ENCODE measurements at places on chromosomes 2 and 18. TPM values are rescaled to one million over a fixed set of nuclear protein-coding genes. Genes with fewer than 3 reads are reported as not detected.

DNA sequence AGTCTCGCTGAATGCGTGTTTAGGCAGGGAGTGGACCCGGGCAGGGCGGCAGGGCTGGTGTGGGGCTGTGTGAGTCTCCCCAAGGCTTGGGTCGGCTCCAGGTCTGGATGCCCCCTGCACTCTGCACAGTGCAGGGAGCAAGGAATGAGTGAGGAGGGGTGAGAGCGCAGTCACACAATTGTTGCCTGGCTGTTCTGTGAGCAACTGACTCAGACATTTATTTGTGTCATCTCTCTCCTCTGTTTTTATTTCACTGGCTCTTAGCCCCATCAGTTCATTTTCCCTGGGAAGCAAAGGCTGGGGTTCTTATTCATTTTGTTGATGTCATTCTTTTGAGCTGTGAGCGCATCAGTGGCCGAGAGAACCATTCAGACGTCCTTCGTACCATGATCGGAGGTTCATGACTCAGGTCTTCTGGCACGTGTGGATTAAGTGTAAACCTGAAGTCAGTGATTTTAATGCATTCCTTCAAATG lies 61.1 kb downstream of the GATA6 start:
- H3K4me1 ChIP-seq = no peaks in the 10 kb centered on the region
- H3K27me3 ChIP-seq = peaks cover 3% of the 10 kb centered on the region
- H3K27ac ChIP-seq = no peak overlapping the region
- DNase-seq = no peak

GRCh38 chr18:67310826-67311225 lies 205.7 kb downstream of the DSEL start:
- no peak for DNase-seq
- H3K4me1 ChIP-seq = no peaks in the 10 kb centered on the region
- no peak overlapping the region for H3K4me3 ChIP-seq
- no peaks in the 10 kb centered on the region for H3K27me3 ChIP-seq
- H3K27ac ChIP-seq = no peak overlapping the region

- H3K4me3 ChIP-seq = no peak overlapping the region
- H3K36me3 ChIP-seq = peaks cover 45% of the 10 kb centered on the region
- H3K4me1 ChIP-seq = peaks cover 2% of the 10 kb centered on the region
Measured at GRCh38 chr2:63926815-63927214, 85.1 kb downstream of the UGP2 start.

- H3K27ac ChIP-seq = no peak overlapping the region
- no peak for DNase-seq
- no peak overlapping the region for H3K4me3 ChIP-seq
Measured at GRCh38 chr2:33458248-33458819, 18.1 kb upstream of the RASGRP3 start.

DNA sequence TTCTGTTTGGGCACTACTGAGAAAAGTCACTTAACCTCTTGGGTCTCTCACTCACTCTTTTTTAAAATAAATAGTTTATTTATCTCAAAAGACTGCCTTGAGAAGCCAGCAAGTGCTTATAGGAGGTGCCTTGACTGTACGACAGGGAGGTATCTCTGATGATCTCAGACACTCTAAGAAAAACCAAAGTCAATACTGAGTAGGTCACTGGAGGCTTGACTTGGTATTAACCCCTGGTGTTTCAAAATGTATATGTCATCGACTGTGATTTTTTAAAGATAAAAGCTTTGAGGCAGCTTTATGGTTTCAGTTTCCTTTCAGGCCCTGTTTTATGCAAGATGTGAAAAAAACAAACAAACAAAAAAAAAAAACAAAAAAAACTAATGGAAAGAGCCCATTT lies 33.7 kb downstream of the MREG start:
- no peak overlapping the region for H3K27ac ChIP-seq
- H3K27me3 ChIP-seq = no peaks in the 10 kb centered on the region
- H3K4me1 ChIP-seq = peaks cover 6% of the 10 kb centered on the region
- DNase-seq = no peak
- peaks cover 20% of the 10 kb centered on the region for H3K36me3 ChIP-seq

- no peaks in the 10 kb centered on the region for H3K36me3 ChIP-seq
- no peaks in the 10 kb centered on the region for H3K4me1 ChIP-seq
- H3K27ac ChIP-seq = no peak overlapping the region
- DNase-seq = no peak
- no peaks in the 10 kb centered on the region for H3K27me3 ChIP-seq
- H3K4me3 ChIP-seq = no peak overlapping the region
Measured at GRCh38 chr18:65725251-65726050, 25.4 kb upstream of the CDH7 start.

DNA sequence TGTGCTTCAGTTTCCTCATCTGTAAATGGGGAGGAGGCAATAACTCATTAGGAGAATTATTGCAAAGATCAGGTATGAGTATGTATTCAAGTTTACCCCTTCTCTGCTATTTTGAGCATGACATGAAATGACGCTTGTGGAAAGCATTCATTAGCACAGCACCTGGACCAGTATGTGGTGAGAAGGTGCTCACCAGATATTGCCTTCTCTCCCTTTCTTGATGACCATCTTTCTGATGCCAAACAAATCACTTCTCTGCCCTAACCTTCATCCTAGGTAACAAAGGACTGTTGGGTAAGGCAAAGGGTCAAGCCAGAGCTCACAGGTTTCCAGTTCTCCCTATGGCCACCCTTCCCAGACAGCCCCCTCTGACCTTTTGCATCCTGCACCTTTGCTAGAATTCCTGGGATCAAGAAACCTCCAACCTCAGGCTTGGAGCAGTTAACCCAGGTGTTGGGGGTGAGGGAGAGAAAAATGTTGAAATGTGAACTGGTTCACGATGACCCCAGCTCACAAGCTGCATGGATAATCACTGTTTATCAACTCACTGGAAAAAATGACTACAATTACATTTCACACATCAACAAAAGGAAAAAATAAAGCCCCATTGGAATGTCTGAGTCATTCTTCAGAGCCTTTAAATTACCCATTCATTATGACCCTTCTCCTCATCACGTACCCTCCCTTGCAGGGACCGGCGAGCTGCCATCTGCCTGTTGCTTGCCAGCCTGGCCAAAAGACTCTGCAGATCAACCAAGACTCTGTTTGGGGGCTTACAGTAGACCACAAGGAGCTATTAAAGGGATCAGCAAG lies 41.6 kb downstream of the LBH start:
- peak overlapping the region; percentile 29 for H3K4me3 ChIP-seq
- peak overlapping the region; percentile 86 for H3K27ac ChIP-seq
- H3K27me3 ChIP-seq = no peaks in the 10 kb centered on the region
- peaks cover 74% of the 10 kb centered on the region for H3K4me1 ChIP-seq

- H3K27me3 ChIP-seq = no peaks in the 10 kb centered on the region
- peaks cover 5% of the 10 kb centered on the region for H3K36me3 ChIP-seq
- no peak overlapping the region for H3K4me3 ChIP-seq
- no peak overlapping the region for H3K27ac ChIP-seq
Measured at GRCh38 chr2:12227941-12228608, 481.6 kb downstream of the LPIN1 start.

DNA sequence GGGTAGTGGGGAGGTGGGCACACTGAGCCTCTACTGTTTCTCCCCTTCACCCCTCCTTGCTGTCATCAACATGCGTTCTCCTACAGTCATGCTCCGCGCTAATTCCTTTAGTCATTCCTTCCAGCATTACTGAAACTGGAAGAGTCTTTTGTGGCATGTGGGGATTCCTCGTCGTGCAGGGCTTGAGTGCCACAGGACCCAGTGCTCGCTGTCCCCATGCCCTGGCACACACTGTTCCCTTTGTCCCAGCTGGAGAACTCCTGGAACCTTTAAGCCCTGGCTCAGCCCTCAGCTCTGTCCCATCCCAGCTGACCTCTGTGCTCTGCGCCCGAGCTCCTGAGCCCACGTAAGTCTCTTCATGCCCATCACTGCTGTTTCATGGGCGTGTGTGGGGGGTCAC lies 42.1 kb downstream of the ODC1 start:
- peaks cover 20% of the 10 kb centered on the region for H3K36me3 ChIP-seq
- H3K4me1 ChIP-seq = peaks cover 59% of the 10 kb centered on the region
- no peak for DNase-seq
- no peak overlapping the region for H3K4me3 ChIP-seq
- peak overlapping the region; percentile 99 for H3K27ac ChIP-seq

GRCh38 chr18:42839408-42839807 lies 276.1 kb downstream of the RIT2 start:
- no peak for DNase-seq
- H3K4me3 ChIP-seq = no peak overlapping the region
- no peaks in the 10 kb centered on the region for H3K36me3 ChIP-seq

- H3K4me1 ChIP-seq = no peaks in the 10 kb centered on the region
- H3K27me3 ChIP-seq = peaks cover 4% of the 10 kb centered on the region
- no peak overlapping the region for H3K27ac ChIP-seq
- H3K36me3 ChIP-seq = no peaks in the 10 kb centered on the region
Measured at GRCh38 chr2:68931149-68931711, 21.5 kb downstream of the GKN2 start.

- no peaks in the 10 kb centered on the region for H3K27me3 ChIP-seq
- no peak for DNase-seq
- no peak overlapping the region for H3K4me3 ChIP-seq
- no peaks in the 10 kb centered on the region for H3K4me1 ChIP-seq
Measured at GRCh38 chr18:68426731-68427315, 288.1 kb downstream of the TMX3 start.

DNA sequence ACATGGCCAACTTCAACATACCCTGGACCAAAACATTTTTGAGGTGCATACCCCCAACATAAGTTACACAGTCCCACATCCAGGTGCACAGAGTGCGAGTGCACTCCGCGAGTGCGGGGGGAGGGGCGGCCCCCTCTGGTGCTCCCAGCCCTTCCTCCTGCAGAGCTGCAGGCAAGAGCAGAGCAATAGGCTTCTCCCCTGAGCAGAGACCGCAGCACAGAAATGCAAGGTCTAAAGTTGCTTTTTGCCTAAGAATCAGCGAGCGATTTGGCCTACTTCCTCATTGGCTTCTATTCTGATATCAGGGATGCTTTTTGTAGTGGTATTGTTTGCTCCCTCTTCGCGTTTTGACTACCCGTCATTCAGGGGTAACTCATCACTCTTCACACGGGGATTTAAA lies 40.6 kb downstream of the BOLA3 start:
- no peaks in the 10 kb centered on the region for H3K27me3 ChIP-seq
- H3K27ac ChIP-seq = no peak overlapping the region
- H3K4me3 ChIP-seq = no peak overlapping the region
- no peaks in the 10 kb centered on the region for H3K36me3 ChIP-seq

- no peaks in the 10 kb centered on the region for H3K36me3 ChIP-seq
- no peak overlapping the region for H3K27ac ChIP-seq
- H3K4me1 ChIP-seq = no peaks in the 10 kb centered on the region
- no peak overlapping the region for H3K4me3 ChIP-seq
Measured at GRCh38 chr2:86305195-86305914, 32.1 kb downstream of the REEP1 start.

- H3K27me3 ChIP-seq = peaks cover 10% of the 10 kb centered on the region
- H3K4me3 ChIP-seq = no peak overlapping the region
- DNase-seq = no peak
- no peaks in the 10 kb centered on the region for H3K4me1 ChIP-seq
- H3K36me3 ChIP-seq = no peaks in the 10 kb centered on the region
- no peak overlapping the region for H3K27ac ChIP-seq
Measured at GRCh38 chr18:76274468-76275289, 220.4 kb downstream of the ZNF516 start.

- no peaks in the 10 kb centered on the region for H3K36me3 ChIP-seq
- H3K4me1 ChIP-seq = no peaks in the 10 kb centered on the region
- no peak for DNase-seq
Measured at GRCh38 chr2:181697571-181697970, 17.3 kb upstream of the NEUROD1 start.

DNA sequence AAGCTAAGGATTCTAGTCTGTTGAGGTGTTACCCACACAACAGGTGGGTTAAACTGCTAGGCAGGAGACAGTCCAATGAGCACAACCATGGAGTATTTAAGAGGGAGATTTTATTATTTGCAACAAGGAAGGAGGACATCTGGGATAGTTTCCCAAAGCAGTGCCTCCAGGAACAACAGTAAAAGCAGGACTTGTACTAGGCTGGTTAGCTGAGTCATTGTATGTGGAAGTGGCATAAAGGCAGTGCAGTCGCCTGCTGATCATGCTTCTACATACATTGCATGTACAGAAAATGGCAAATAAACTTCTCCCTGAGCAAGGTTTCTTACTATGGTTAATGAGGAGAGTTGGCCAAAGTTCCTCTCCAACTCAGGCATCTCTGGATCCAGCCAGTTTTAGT lies 46.1 kb upstream of the CYTIP start:
- no peaks in the 10 kb centered on the region for H3K27me3 ChIP-seq
- peaks cover 71% of the 10 kb centered on the region for H3K4me1 ChIP-seq
- peaks cover 7% of the 10 kb centered on the region for H3K36me3 ChIP-seq
- no peak overlapping the region for H3K4me3 ChIP-seq
- no peak overlapping the region for H3K27ac ChIP-seq

DNA sequence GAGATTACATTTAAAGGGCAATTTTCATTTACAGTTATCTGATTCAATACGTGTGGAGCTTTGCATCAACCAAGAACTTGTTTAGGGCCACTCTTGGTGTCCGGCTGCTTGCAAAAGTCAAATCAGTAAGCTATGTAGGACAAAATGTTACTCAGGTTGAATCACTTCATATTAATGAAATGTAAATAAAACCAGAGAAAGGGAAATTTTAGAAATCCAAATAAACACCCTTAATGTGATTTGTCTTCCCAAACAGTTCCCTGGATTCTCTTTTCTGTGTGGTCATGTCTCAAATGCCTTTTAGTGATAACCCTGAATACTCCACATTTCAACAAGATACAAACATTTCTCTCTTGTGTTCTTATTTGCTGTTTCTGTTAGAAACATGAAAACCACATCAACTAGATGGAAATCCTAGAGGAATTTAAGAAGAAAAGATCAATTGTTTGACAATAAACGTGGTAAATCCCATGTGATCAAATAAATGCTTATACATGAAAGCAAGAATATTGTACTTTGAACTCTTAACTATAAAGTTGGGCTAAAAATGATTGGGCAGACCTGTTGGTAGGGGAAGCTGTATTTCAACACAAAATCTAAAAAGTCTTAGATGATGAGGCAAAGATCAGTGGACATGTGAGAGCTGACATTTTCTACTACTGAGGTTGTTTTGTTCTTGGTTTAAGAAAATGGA lies 101.3 kb downstream of the CDC42EP3 start:
- no peak overlapping the region for H3K27ac ChIP-seq
- DNase-seq = no peak
- no peak overlapping the region for H3K4me3 ChIP-seq
- H3K27me3 ChIP-seq = no peaks in the 10 kb centered on the region
- peaks cover 15% of the 10 kb centered on the region for H3K4me1 ChIP-seq
- no peaks in the 10 kb centered on the region for H3K36me3 ChIP-seq

- H3K4me3 ChIP-seq = no peak overlapping the region
- no peaks in the 10 kb centered on the region for H3K36me3 ChIP-seq
- DNase-seq = no peak
- no peaks in the 10 kb centered on the region for H3K4me1 ChIP-seq
- H3K27me3 ChIP-seq = no peaks in the 10 kb centered on the region
Measured at GRCh38 chr18:71212222-71212621, 923.4 kb downstream of the SOCS6 start.

FBXO48 gene
- total RNA-seq = 1.7 TPM

RUFY4 gene
- 2.0 TPM for total RNA-seq

ALPI gene
- total RNA-seq = not detected

OSBPL1A gene
- 4.0 TPM for total RNA-seq

CHRND gene
- total RNA-seq = not detected

PLGLB1 gene
- 1.6 TPM for total RNA-seq

BOLL gene
- total RNA-seq = not detected

SULT1C2 gene
- not detected for total RNA-seq

CMPK2 gene
- 11.8 TPM for total RNA-seq

RGPD3 gene
- not detected for total RNA-seq
